ENCODE measurements at places on chromosomes 12 and 14. TPM values are rescaled to one million over a fixed set of nuclear protein-coding genes. Genes with fewer than 3 reads are reported as not detected.
A peak's percentile ranks its signal among the peaks of the same experiment; 100 is the strongest.

DNA sequence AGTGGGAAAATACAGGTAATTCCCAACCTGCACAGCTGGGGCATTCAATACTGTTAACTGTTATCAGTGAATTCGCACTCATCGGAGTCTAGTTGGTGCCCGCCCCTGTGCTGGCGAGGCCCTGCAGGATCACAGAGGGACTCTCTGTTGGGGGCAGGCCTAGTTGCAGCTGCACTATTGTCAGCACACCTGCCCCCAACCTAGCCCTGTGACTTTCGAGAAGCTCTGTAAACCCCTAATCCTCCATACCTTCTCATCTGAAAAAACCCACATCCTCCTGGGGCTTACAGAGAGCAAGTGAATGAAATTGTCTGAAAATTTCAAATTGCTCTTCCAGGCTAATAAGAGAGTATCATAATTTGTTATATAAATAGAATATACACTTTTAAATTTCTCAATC lies 132.2 kb upstream of the NUDT4 start:
- H3K27me3 ChIP-seq: peaks cover 1% of the 10 kb centered on the region
- H3K4me1 ChIP-seq: no peaks in the 10 kb centered on the region
- H3K4me3 ChIP-seq: no peak overlapping the region
- DNase-seq: no peak
- no peaks in the 10 kb centered on the region for H3K36me3 ChIP-seq
- no peak overlapping the region for H3K27ac ChIP-seq

GRCh38 chr12:129101404-129101803 lies 248.1 kb downstream of the GLT1D1 start:
- no peak overlapping the region for H3K27ac ChIP-seq
- DNase-seq: no peak
- H3K27me3 ChIP-seq: no peaks in the 10 kb centered on the region
- H3K4me1 ChIP-seq: no peaks in the 10 kb centered on the region

DNA sequence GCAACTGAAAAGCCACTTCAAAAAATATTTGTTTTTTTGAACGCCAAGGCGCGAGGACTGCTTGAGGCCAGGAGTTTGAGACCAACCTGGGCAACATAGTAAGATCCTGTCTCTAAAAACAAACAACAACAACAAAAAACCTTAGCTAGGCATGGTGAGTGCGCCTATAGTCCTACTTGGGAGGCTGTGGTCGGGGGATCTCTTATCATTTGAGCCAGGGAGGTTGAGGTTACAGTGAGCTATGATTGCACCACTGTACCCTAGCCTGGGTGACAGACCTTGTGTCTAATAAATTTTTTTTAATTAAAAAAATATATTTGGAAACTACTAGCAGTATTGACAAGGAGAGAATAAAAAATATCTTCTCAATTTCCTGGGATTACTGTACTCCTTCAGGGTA lies 113.1 kb downstream of the TRAFD1 start:
- H3K27ac ChIP-seq: no peak overlapping the region
- H3K36me3 ChIP-seq: peaks cover 16% of the 10 kb centered on the region
- H3K4me1 ChIP-seq: no peaks in the 10 kb centered on the region
- no peak for DNase-seq
- no peak overlapping the region for H3K4me3 ChIP-seq
- no peaks in the 10 kb centered on the region for H3K27me3 ChIP-seq

The KCNH3 gene
- polyA plus RNA-seq: 0.47 TPM

GRCh38 chr12:31645924-31646323 lies 13.6 kb upstream of the ETFBKMT start:
- no peaks in the 10 kb centered on the region for H3K4me1 ChIP-seq
- no peaks in the 10 kb centered on the region for H3K36me3 ChIP-seq
- no peak for DNase-seq
- H3K4me3 ChIP-seq: no peak overlapping the region
- no peak overlapping the region for H3K27ac ChIP-seq

DNA sequence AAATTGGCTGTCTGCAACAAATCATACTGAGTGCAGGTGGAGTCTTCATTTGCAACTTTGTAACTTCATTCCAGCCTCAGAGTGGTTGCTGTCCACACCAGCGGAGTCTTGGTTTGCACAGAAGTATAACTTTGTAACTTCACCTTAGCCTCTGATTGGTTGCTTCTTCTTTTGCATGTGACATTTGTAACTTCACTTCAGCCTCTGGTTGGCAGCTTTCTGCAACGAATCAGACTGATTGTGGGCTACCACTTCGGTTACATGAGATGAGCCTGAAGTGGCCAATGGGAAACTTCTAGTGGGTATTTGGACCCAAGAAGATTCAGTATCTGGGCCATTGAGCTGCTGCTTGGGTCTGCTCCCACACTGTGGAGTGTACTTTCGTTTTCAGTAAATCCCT lies 17.8 kb downstream of the RASSF8 start:
- no peaks in the 10 kb centered on the region for H3K36me3 ChIP-seq
- H3K4me1 ChIP-seq: peaks cover 13% of the 10 kb centered on the region
- no peak for DNase-seq
- no peak overlapping the region for H3K27ac ChIP-seq
- no peaks in the 10 kb centered on the region for H3K27me3 ChIP-seq

DNA sequence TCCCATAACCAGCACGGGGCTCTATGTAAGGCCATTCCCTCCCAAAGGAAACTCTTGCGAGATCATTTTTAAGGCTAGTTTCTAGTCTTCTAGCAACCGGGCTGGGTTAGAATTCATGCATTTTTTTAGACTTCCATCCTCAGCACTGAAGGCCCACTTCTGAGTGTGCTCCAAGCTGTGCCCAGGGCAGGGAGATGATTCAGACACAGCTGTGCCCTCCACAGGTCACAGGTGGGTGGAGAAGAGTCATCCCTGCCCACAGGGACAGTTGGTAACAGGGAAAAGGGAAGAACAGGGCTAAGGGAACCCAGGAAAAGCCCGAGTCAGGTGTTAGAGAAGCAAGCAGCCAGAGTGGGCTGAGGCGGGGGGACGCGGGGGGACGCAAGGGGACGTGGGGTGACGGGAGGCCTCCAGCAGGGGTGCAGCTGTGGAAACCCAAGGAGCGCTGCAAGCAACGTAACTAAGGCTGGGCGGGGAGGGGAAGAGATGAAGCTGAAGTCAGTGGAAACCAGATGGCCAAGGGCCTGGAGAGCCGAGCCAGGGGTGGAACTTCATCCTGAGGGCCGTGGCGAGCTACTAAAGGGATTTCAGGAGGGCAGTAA lies 27.2 kb upstream of the PPP2R5C start:
- no peaks in the 10 kb centered on the region for H3K36me3 ChIP-seq
- peaks cover 6% of the 10 kb centered on the region for H3K4me1 ChIP-seq
- no peaks in the 10 kb centered on the region for H3K27me3 ChIP-seq
- DNase-seq: no peak
- no peak overlapping the region for H3K4me3 ChIP-seq
- H3K27ac ChIP-seq: no peak overlapping the region

GRCh38 chr14:105473677-105474482 lies 741 bp upstream of the CRIP2 start:
- peak overlapping the region; percentile 43 for H3K4me3 ChIP-seq
- H3K4me1 ChIP-seq: no peaks in the 10 kb centered on the region
- DNase-seq: no peak
- H3K36me3 ChIP-seq: peaks cover 11% of the 10 kb centered on the region
- peaks cover 41% of the 10 kb centered on the region for H3K27me3 ChIP-seq

DNA sequence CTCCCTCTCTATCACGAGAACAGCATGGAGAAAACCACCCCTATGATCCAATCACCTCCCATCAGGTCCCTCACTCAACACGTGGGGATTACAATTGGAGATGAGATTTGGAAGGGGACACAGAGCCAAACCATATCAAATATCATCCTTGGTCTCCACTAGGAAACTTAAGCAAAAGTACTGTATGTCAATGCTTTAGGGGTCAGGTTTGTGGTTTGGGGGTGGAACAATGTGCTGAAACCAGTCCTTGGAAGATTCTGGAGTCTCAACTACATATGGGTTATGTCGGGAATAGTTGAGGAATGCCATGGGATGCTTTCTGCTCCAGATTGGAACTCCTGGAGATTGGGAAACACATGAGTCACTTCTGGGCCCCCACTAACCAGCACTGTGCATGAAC lies 48.3 kb upstream of the CCDC63 start:
- H3K36me3 ChIP-seq: no peaks in the 10 kb centered on the region
- H3K4me3 ChIP-seq: no peak overlapping the region
- no peaks in the 10 kb centered on the region for H3K27me3 ChIP-seq
- no peak overlapping the region for H3K27ac ChIP-seq
- DNase-seq: no peak
- no peaks in the 10 kb centered on the region for H3K4me1 ChIP-seq

GRCh38 chr12:54868690-54869089 lies 14.4 kb downstream of the MUCL1 start:
- H3K27ac ChIP-seq: no peak overlapping the region
- no peak for DNase-seq
- no peak overlapping the region for H3K4me3 ChIP-seq
- no peaks in the 10 kb centered on the region for H3K4me1 ChIP-seq
- no peaks in the 10 kb centered on the region for H3K27me3 ChIP-seq
- H3K36me3 ChIP-seq: no peaks in the 10 kb centered on the region

All from H1 (cell line).